ENCODE measurements at places on chromosomes 13 and 19. TPM values are rescaled to one million over a fixed set of nuclear protein-coding genes. Genes with fewer than 3 reads are reported as not detected.

The ZNF506 gene
- polyA plus RNA-seq = 7.8 TPM

The TEX26 gene
- polyA plus RNA-seq = not detected

DNA sequence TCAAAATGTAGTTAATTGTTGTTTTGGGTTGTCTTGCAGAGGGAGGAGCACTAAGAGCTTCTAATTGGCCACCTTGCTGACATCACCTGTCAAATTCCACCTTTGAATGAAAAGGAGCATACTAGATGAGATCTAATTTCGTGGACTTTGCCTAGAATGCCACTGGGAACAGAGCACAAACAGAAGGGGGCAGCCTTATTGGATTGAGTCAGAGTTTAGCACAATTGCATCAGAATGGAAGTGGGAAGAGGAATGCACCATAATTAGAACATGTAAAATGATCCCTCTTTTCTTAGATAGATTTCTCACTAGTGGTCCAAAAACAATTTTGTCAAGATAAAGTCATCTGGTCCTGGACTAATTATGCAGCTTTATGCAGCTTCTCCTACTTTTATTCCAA lies 1552.2 kb downstream of the PCDH9 start:
- DNase-seq = no peak

GRCh38 chr19:1668486-1669270 lies 16.3 kb upstream of the TCF3 start:
- no peak for DNase-seq

The YIF1B gene
- 95.4 TPM for polyA plus RNA-seq

GRCh38 chr19:52397310-52398080 lies at the start of gene ZNF528:
TSS of gene ZNF528 (plus strand) at chr19:52397849. CDS start at chr19:52402014, 4,165 bp downstream.
- DNase-seq = peak; percentile 26

The C19orf81 gene
- polyA plus RNA-seq = not detected

The SCN1B gene
- 0.08 TPM for polyA plus RNA-seq

The TNNI3 gene
- not detected for polyA plus RNA-seq

GRCh38 chr19:12788682-12789097 lies 2.6 kb upstream of the JUNB start:
- DNase-seq = peak; percentile 84

The IFNL4 gene
- not detected for polyA plus RNA-seq

The ZNF91 gene
- 10.8 TPM for polyA plus RNA-seq

GRCh38 chr19:29914933-29915332 lies 27.1 kb upstream of the URI1 start:
- no peak for DNase-seq

GRCh38 chr19:35533822-35534392 lies 651 bp downstream of the GAPDHS start:
- DNase-seq = no peak

DNA sequence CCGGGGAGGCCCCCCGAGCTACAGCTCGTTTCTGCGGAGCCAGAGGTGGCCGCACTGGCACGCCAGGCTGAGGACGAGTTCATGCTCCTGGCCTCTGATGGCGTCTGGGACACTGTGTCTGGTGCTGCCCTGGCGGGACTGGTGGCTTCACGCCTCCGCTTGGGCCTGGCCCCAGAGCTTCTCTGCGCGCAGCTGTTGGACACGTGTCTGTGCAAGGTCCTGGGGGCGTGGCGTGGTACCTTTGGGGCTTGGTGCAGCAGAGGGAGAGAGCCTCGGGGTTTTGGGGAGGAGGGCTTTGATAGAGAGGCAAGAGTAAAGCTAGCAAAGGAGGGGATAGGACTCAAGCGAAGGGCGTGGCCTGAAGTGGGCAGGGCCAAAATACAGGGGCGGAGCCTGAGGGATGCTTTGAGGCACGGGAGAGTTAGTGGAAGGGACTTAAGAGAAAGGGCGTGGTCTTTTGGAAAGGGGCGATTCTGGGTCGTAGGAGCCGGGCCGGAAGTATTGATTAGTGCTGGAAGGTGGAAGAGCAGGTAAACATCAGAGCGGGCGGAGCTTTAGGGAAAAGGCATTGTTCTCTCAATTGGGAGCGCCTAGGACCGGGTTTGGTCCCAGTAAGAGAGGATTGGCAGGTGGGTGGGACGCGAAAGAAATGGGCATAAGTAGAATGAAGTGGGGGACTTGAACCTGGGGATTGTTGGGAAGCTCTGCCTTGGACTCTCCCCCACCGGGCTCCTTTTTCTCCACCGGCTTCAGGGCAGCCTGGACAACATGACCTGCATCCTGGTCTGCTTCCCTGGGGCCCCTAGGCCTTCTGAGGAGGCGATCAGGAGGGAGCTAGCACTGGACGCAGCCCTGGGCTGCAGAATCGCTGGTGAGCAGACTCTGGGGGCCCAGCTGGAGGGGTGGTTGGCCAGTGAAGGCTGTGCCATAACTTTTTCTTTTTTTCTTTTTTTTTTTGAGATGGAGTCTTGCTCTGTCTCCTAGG lies 1.2 kb downstream of the PPM1N start:
- no peak for DNase-seq

DNA sequence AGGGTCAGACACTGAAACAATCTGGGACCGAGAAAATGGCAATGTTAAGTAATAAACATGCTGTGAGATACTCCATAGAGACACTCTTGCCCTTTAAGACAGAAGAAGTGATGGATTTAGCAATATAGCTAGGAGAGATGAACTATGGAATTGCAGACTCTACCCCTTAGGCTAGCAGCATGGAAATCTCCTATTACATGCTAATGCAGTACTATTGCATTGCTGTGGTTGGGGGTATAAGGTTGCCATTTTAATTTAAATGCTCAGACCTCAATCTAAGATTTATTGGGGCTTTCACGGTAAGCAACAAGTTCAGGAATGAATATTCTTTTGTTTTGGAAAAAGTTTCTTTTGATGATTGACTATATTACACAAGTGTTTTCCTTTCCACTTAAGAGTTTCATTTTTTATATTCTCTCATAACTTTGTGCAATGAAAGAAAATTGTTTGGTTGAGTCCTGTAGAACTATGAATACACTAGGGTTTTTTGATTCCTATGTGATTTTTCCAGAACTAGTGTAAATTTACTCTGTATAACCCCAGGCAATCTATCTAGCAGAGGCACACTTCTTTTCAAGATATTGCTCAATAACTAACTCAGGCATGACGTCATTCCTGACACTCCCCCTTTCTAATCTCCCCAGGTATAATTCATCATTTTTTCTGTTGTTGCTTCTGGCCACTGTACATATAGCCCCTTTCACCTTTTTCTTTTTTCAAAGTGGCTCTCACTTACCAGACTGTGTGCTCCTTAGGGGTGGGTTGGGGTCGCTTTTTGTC lies 394.7 kb upstream of the KLF12 start:
- no peak for DNase-seq

DNA sequence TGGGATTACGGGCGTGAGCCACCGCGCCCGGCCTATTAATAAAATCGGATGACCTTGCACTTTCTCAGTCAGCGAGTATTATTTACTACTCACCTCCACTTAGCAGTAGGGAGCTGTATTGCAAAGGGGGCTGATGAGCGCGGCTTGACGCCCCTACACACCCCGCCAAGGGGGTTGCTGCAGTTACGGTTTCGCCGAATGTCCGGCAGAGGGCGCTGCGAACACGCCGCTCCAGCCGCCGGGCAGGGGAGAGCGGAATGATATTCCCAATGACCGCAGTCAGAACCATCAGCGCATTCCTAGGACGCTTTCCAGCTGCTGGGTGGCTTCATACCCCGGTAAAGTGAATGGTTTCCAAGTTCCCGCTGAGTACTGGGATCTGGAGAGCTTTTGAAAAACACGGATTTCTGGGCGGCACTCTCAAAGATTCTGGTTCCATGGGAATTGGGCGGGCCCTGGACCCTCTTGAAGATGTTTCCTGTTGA lies 30.0 kb upstream of the TPT1 start:
- no peak for DNase-seq

- no peak for DNase-seq
Observed at GRCh38 chr13:23735329-23735728, 153.9 kb downstream of the MIPEP start.

GRCh38 chr19:31501427-31502195 lies 152.4 kb upstream of the TSHZ3 start:
- no peak for DNase-seq

GRCh38 chr13:98018293-98018692 lies 64.8 kb downstream of the IPO5 start:
- no peak for DNase-seq

The ZNF816 gene
- 8.6 TPM for polyA plus RNA-seq

- DNase-seq = no peak
Observed at GRCh38 chr13:27953676-27954405, 15.3 kb downstream of the CDX2 start.

DNA sequence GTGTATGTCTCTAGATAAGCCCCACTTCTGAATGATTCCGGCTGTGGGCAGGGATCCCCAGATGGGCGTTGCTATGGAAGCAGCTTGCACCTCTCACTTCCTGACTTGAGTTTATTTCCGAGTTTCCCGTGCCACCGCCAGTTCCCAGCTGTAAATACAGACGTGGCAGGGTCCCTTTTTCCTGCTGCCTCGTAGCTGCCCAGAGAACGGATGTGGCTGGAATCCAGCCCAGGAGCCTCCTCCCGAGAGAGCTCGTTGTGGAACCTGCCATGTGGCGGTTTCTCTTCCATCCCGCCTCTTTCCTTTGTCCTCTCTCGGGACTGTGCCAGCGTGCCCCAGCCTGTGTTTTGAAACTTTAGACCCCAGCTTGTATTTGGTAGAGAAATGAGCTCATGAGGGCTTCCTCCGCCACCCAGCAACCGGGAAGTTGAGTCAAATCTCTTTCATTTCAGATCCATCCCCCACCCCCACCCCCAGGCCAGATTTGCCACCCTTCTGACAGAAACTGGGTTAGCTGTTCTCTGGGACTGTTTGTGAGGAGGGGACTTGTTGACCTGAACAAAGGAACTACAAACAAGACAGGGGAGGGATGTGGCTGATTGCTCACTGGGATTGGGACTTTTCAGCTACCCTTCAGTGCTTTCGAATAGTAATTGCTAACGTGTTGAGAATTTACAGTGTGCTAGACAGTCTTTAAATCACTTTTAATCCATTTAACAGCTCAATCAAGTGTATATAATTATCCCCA lies 96.6 kb downstream of the SIPA1L3 start:
- DNase-seq = peak; percentile 51

- DNase-seq = no peak
Observed at GRCh38 chr13:41680900-41681299, 223.6 kb downstream of the RGCC start.

The SULT2A1 gene
- polyA plus RNA-seq = not detected

GRCh38 chr19:10226376-10227025 lies 4.6 kb downstream of the S1PR2 start:
- DNase-seq = no peak

DNA sequence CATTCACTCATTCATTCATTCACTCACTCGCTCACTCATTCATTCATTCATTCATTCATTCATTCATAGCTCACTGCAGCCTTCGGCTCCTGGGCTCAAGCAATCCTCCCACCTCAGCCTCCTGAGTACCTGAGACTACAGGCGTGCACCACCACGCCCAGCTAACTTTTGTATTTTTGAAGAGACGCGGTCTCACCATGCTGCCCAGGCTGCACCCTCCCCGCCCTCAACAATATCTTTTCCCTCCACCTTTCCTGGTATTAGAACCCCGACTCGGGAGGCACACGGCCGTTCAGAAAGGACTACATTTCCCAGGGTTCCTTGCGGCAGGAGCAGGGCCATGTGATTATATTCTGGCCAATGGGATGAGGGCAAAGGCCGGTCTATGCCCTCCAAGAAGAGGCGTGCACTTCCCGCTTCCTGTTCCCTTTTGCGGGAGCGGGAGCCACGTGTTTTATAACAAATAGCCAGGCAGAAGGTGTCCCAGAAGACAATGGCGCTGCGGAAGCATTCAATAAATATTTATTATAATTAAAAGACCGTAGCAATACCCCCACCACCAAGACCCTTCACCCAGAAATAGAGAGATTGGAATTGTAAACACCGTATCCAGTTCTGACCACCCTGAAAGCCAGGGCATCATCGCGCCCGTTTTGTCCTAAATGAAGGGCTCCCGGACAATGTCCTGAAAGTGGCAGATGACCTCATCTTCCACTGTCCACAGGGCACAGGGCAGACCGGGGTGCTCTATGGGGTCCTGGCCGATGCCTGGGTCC lies 15.9 kb downstream of the TICAM1 start:
- peak; percentile 48 for DNase-seq

DNA sequence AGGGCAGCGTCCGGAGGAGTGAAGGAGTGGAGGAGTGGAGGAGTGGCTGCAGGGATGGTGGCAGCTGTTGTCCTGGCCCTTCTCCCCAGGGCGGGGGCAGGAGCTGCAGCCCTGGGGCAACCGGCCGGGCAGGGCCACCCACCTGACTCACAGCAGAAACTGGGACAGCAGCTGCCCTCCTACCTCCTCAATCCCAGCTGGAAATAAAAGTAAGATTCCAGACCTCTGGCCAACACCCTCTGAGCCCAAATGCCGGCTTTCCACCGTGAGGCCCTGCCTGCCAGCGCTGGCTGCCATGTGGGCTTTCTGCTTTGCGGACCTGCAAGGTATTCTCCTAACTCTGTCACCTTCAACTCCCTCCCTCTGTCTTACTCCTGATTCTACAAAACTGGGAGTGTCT lies 3.3 kb upstream of the CLPP start:
- no peak for DNase-seq

GRCh38 chr19:16283210-16284061 lies 41.2 kb upstream of the KLF2 start:
- DNase-seq = no peak

Data from GM12878 (cell line).